ENCODE measurements at places on chromosomes 3 and 15.

- no peak for DNase-seq
Observed at GRCh38 chr15:32717426-32718226, at the start of gene GREM1. GREM1 (plus strand) TSS chr15:32718004; CDS start chr15:32730691, 12,687 bp downstream.

DNA sequence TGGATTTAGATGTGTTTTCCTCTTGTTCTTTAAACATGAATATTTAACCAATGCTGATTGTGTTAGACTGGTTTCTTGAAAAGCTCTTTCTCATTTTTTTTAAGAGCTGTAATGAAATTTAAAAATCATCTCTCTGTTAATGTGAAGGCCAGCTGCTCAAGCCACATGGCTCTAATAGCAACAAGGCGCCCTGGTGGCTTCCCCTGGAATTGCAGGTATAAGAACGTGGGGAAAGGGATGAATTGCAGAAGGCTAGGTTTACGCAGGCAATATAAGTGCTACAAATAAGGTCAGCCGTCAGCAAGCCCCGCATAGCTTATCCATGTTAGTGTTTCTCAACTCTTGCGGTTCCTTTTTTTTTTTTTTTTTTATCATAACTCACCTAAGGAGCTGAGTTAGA, 108.5 kb downstream of the SAMMSON start:
- DNase-seq = peak; percentile 41

- no peak for DNase-seq
Observed at GRCh38 chr15:42832576-42832975, 88.0 kb downstream of the TTBK2 start.

DNA sequence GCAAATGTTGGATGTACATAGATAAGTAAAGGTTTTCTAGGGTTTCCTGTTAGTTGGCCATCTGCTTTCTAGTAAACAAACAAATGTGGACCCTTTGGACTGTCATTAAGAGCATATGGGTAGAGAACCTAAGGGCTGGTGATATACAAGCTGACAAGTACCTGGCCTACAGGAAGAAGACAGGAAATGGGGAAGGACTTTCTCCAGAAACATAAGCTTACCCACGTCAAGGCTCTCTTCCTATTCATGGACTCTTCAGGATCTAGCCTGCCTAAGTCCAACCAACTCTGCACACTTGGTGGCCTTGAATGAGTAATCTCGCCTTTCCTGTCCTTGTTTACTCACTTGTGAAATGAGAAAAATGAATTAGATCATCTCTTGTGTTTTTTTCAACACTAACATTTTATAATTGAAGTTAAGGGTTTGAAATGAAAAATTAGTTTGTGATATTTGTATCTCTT, 22.2 kb upstream of the GOLIM4 start:
- DNase-seq = no peak

- DNase-seq = no peak
Observed at GRCh38 chr3:113251817-113252216, 40.5 kb downstream of the BOC start.

DNA sequence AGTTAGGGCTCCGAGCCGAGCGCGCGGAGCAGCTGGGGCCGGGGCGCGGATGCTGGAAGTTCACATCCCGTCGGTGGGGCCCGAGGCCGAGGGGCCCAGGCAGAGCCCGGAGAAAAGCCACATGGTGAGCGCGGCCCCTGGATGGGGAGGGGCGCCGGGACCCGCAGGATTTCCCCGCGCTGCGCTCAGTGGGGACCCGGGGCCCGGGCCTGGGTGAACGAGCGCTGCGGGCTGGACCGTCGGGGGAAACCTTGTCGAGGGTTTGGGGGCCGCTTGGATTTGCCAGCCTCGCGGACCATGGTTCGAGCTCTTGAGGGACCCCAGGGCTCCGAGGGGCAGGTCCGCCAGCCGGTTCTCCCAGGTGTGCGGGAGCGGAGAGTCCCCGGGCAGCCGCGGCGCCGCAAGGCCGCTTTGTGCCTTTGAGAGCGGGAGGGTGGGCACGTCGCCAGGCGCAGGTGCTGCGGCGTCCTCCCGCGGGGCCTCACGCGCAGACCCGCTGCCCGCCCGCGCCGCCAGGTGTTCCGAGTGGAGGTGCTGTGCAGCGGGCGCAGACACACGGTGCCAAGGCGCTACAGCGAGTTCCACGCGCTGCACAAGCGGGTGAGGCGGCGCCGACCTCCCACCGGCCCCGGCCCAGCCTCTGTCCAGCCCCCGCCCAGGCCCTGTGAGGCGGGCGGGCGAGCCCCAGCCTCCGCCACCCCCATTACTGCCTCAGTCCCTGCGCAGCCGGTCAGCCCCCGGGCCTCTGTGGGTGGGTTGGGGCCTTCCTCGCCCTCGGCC, at the start of gene SNX22:
SNX22 (plus strand) TSS at position 5 of the 780 bp plus-strand sequence; CDS start at position 50, 45 bp downstream.
- no peak for DNase-seq

Measured in AML-193 (cell line).